ENCODE measurements at places on chromosomes 5 and 9.

- peak; percentile 39 for DNase-seq
Observed at GRCh38 chr9:105157171-105157583, 87.3 kb upstream of the SLC44A1 start.

GRCh38 chr5:103234239-103234975, 24.2 kb upstream of the MACIR start:
- no peak for DNase-seq

DNA sequence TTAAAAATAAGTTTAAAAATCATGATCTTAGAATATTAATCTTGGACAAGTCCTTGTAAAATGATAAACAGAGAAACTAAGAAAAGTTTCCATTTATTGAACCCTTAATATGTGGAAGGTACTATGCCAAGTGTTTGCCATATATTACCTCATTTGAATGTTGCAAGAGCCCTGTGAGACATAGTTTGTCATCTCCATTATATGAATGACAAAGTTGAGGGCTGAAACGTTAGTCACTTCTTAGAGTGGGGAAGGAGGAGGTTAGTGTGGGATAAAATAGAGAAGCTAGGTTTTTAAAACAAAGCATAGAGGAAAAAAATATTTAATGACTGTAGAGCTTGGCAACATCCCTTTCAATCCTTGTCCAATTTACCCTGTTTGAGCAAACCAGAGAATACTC, 2.0 kb downstream of the TNC start:
- no peak for DNase-seq

DNA sequence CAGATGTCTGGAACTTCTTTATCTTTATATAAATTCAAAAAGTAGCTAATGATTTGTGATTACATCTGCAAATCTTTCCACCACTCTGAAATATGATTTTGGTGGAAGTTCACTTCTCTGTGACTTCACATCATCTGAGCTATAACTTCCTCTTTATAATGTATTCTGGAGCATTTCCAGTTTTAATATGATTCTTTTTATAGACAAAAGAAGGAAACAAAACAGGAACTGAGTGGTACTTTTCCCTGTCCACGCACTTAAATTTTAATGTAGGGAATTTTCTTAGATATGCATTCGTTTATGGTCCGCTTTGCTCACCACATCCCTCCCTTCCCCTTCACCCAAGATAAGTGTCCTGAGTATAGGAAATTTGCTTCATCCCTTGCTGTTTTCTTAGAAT, 333.5 kb downstream of the CHSY3 start:
- no peak for DNase-seq

DNA sequence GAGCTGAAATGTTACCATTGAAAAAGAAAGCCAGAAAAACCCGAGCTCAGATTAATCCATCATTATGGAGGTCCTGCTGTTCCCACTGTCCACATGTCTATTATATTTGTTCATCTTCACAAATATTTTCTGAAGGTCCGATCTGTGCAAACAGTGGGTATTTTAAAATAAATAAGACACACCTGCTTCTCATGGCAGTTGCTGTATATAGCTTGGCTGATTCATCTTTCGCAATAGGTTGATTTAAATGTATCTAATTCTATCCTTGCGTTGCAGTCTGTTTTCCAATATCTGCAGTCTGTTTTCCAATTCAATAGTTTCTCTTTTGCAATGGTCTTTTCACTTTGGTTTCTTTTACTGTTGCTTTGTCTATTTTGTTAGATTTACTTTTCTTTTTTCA, 87.4 kb upstream of the PCA3 start:
- DNase-seq, result no peak

DNA sequence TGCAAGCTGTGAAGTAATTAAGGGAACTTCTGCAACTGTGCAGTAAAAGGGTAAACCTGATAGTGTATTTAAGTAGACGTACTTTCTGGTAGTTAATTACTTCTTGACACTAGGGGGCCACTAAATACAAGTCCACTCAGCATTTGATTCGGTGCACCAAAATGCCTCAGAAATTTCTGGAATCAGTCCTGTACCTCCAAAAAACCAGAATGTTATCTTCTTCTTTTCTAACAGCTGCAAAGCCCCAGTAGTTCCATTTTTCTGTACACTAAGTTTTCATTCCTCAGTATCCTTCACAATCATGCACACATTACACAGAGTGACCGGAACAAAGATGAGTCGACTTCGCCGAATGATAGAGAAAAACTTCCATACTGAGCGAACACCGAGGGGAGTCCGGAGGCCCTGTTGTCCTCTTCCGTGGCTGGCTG, 484 bp downstream of the GFM2 start:
- DNase-seq, result peak; percentile 33

GRCh38 chr5:60668686-60669304, 31.2 kb downstream of the DEPDC1B start:
- no peak for DNase-seq

DNA sequence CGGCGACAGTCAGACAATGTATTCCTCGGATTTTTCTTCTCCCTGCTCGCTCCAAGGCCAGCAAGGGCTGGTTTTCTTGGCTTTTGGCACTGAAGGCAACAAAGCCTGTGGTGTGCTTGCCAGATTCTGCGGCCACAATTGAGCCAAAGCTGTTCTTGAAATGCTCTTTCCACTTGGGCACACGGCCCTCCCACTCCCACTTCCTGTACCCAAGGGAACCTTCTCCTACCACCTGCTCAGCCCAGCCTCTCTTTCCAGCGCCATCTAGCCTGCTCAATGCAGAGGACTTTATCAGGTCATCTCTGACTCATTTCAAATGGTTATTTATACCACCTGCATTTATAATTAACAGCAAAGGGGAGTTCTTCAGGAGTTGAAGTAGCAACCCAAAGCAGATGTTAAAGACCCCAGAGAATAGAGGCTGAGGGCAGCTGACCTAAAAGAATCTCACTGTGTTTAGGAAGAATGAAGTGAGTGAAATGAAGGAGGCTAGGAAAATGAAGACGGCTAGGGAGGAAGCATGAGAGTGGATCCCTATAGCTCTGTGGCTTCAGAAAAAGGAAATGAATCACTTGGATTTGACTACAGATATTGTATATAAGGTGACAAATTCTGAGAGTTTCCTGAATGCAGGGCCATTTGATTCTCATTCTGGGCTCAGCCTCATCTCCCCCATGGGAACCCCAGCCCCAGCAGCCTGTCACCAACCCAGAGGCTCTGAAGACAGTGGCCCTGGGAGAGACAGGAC, 439.0 kb downstream of the ENC1 start:
- no peak for DNase-seq

GRCh38 chr9:132026932-132027585, 52.6 kb downstream of the MED27 start:
- peak; percentile 13 for DNase-seq

- DNase-seq, result no peak
Observed at GRCh38 chr5:80008995-80009765, 18.1 kb upstream of the MTX3 start.

GRCh38 chr9:18296702-18297055, 177.3 kb upstream of the ADAMTSL1 start:
- DNase-seq, result no peak

GRCh38 chr5:132251220-132251725, 6.2 kb upstream of the PDLIM4 start:
- no peak for DNase-seq

GRCh38 chr9:3468421-3469205, 57.2 kb downstream of the RFX3 start:
- no peak for DNase-seq

GRCh38 chr9:123488722-123489321, 132.8 kb downstream of the CRB2 start:
- DNase-seq, result no peak

DNA sequence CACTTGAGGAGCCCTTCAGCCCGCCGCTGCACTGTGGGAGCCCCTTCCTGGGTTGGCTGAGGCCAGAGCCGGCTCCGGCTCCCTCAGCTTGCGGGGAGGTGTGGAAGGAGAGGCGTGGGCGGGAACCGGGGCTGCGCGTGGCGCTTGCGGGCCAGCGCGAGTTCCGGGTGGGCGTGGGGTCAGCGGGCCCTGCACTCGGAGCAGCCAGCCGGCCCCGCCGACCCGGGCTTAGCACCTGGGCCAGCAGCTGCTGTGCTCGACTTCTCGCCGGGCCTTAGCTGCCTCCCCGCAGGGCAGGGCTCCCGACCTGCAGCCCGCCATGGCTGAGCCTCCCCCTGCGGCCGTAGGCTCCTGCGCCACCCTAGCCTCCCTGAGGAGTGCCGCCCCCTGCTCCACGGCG, 6.2 kb upstream of the SHB start:
- DNase-seq, result no peak

- DNase-seq, result peak; percentile 54
Observed at GRCh38 chr9:137672907-137673791, 54.3 kb downstream of the EHMT1 start.

DNA sequence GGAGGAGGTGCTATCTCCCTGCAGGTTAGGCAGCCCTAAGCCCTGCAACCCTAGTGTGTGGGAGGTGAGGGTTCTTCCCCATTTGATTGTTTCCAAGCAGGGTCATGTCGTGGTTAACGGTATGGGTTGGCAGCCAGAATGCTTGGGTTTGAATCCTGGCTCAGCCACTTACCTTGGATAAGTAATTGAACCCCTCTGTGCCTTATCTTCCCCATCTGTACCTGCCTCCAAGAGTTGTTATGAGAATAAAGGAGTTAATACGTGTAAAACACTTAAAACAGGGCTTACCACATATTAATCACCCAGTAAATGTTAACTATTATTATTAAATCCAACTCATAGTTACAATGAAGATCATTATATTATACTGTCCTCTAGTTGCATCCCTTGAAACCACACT, 52.2 kb upstream of the SPATA31E1 start:
- DNase-seq, result no peak

GRCh38 chr5:108093186-108093585, 288.7 kb downstream of the FBXL17 start:
- DNase-seq, result no peak

DNA sequence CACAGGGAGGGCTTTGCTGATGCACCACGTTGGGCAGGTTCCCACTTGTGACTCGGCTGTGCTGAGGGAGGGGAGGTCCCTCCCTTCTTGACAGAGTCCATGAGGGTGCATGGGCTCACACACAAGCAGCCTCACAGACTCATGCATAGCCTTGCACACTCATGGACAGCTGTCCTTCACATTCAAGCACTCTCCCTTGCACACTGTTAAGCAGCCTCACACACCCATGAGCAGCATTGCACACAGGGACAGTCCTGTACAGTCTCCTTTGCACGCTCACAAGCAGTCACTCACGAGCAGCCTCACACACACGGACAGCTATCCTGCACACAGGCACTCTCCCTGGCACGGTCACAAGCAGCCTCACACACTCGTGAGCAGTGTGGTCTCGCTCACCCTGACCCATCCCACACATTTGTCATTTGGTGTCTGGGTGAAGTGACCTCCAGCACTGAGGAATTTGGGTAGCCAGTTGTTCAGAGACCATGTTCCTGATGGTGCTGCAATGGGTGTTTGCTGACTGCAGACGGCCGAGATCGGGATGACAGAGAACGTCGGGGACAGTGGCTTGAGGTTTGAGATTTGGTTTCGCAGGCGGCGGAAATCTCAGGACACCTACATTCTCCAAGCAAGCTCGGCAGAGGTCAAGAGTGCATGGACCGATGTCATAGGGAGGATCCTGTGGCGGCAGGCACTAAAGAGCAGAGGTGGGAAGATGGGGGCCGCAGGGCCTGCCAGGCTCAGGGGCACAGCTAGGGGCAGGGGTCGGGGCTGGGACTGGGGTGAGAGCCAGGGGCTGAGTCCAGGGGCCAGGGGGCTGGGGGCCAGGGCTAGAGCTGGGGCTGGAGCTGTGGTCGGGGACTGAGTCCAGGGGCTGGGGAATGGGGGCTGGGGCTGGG, 17.7 kb upstream of the LRRC14B start:
- no peak for DNase-seq

DNA sequence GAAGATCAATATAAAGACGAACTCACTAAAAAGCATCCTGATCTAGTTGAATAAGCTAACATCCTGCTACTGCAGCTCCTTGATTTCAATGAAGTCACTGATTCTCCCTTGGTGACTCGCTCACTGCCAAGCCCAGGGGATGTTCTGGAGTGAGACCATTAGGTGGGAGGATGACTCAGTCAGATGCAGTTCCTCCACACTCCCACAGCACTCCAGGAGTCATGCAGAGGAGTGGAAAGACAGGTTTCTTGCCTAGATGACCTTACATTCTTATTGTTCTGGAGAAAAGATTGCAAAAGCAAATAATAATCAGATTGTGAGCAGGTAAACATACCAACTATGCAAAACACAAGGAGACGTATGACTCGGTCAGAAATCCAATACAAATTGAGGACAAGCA, 15.3 kb downstream of the GCNT4 start:
- no peak for DNase-seq

DNA sequence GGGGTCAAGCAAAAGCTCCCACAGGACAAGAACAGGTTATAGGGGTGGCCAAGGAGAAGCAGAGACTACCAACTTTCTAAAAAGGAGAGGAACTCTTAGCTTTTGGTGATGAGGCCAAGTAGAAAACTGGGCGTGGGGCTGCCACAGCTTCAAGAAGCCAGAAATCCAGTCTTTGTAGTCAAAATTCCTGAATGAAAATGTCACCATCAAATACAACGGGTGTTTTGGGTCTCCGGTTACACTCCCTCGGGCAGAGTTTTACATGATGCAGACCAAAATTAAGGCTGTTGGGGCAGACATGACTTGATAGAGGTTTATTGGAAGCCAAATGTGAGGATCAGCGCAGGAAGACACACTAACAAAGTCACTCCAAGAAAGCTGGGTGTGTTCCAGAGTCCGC, 29.4 kb upstream of the N4BP3 start:
- DNase-seq, result no peak

GRCh38 chr5:13536933-13537332, 407.6 kb downstream of the DNAH5 start:
- no peak for DNase-seq

DNA sequence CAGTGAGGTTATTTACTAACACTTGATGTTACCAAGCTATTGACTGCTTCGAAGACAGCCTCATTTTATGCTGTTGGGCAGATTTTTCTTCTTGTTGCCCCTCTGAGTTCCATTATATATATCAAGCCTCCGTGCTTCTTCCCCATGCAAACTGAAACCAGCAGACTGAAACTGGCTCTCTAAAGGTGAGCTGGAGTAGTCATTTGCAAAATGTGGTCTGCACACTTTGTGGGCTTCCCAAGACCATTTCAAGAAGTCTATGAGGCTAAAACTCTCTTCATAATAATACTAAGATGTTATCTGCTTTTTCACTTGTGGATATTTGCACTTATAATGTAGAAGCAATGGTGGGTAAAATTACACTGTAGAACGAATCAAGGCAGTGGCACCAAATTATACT, 13.9 kb downstream of the SLC36A1 start:
- DNase-seq, result no peak

DNA sequence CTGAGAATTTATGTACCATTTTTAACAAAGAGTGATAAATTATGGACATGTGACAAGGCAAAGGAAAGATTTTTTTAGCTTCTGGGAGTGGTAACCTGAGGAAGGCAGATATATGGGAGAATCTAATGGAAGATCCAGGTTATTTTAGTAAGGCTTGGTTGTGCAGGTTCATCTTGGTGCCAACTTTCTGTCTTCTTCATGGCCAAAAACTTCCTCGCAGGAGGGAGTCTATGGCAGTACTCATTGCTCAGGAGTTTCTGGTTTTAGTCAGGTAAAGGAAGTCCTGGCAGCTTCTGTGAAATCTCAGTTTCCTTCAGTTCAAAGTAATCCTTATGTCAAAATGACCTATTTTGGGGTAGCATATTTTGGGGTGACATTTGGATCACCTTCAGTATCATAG, 248.3 kb upstream of the KCNN2 start:
- no peak for DNase-seq
